Astrocyte (in vitro differentiated cells and primary cell): ENCODE measurements at places on chromosomes 1 and 21.

GRCh38 chr1:10106756-10107475 lies 74.2 kb downstream of the UBE4B start:
- no peak for DNase-seq

GRCh38 chr1:75710832-75711231 lies 13.7 kb upstream of the ACADM start:
- no peak for DNase-seq

DNA sequence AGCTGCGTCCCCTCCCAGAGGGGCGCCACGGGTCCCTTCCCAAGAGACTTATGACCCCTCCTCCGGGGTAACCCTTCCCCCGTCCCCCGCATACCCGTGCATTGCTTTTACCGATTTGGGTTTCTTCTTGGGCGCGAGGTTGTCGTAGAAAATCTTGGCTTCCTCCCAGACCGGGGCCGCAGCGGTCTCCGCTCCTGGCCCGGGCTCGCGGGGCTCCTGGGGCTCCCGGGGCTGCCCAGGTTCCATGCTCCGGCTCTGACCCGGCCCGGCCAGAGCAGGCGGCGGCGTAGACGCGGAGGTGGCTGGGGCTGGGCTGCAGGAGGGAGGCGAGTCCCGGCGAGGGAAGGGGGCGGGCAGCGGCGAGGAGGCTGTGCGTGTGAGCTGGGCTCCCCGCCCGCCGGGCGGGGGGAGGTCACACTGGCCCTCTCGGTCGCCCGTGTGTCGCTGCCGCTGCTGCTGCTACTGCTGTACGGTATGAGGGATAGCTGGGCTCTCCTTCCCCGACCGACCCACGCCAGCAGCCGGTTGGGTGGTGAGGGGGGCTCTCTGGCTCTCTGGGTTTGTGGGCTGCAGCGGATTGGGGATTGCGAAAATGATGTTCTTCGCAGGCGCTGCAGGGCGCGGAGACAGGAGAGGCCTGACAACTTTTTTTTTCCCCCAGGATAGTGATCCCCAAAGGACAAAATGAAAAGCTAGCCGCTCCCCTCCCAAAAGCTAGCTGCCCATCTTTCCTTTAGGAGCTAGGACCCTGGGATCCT lies at the start of gene NT5C1A:
Gene NT5C1A, minus strand, starts transcription at position 315 of the 758 bp plus-strand sequence. Its CDS starts 69 bp downstream, at position 246.
- no peak for DNase-seq

DNA sequence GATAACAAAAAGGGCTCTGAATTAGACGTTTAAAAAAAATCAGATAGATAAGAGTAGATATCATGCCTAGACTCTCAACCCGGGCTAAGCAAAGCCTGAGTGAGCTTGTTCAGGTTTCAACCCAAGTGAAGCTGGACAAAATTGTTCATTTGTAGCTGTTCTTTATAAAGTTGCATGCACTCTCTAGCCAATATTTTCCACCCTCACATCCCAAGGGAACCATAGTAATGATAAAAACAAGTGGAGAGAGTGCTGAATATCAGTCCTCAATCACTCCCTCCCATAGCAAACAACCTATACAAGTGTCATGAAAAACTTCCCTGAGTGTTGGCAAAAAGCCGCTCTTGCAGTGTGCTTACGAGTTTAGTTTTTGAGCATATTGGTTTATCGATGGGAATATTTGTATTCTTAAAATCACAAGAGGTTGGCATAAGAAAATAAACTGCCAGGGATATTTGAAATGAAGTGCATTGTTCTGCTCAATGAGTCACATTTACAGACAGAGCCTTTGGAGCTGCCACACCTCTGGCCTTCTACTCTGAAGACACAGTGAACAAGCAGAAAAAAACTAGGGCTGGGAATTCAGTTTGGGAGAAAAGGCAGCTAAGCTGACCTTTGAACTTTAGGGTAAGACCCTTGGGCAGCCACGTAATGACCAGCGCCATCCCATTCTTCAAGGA lies 2.2 kb upstream of the CLCA2 start:
- DNase-seq, result peak; percentile 16

DNA sequence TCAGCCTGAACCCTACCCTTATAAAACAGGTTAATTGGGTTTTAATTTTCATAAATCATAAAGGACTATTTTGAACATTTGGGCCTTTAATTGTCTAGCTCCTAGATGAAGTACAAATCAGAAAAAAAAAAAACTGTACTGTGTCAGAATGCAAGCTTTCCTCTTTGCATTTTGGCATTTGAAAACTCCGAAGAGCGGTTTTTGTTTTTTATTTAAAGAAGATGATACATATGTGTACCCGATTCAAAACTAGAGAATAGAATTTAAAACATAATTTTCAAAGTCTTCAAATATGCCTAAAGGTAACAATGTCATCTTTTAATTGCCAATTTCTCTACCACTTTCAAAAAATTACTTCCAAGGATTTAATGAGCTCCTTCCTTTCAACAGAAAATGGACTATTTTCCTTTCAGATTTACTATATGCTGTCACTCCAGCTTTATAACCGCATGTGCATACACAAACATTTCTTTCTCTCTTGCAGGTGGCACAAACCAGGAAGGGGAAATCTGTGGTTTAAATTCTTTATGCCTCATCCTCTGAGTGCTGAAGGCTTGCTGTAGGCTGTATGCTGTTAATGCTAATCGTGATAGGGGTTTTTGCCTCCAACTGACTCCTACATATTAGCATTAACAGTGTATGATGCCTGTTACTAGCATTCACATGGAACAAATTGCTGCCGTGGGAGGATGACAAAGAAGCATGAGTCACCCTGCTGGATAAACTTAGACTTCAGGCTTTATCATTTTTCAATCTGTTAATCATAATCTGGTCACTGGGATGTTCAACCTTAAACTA lies 33.7 kb downstream of the MRPL39 start:
- peak; percentile 97 for DNase-seq

GRCh38 chr1:48693180-48693579 lies 83.5 kb downstream of the BEND5 start:
- no peak for DNase-seq

- peak; percentile 90 for DNase-seq
Measured at GRCh38 chr21:34017039-34017961, 56.1 kb upstream of the MRPS6 start.

- DNase-seq, result no peak
Measured at GRCh38 chr1:116435806-116436610, 63.0 kb downstream of the ATP1A1 start.

DNA sequence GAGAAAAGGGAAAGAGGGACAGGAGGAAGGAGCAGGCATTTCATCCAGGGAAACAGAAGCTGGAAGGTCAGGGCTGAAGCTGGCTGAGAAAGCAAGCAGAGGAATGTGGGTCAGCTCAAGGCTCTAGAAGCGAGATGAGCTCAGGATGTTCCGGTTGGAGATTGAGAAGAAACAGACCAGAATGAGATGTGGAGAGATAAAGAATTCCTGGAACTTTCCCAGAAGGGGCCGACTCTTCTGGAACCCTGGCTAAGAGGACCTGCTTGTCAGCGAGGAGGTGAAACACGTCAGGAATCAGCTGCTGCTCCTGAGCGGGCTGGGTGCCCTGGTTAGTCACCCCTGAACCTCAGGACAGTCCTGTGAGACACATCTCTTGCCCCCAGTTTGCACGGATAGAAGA lies 75.9 kb downstream of the HUNK start:
- DNase-seq, result no peak

- DNase-seq, result peak; percentile 92
Measured at GRCh38 chr1:27556781-27557595, 47.0 kb downstream of the AHDC1 start.

- no peak for DNase-seq
Measured at GRCh38 chr21:22561946-22562345, 1563.7 kb downstream of the NCAM2 start.

DNA sequence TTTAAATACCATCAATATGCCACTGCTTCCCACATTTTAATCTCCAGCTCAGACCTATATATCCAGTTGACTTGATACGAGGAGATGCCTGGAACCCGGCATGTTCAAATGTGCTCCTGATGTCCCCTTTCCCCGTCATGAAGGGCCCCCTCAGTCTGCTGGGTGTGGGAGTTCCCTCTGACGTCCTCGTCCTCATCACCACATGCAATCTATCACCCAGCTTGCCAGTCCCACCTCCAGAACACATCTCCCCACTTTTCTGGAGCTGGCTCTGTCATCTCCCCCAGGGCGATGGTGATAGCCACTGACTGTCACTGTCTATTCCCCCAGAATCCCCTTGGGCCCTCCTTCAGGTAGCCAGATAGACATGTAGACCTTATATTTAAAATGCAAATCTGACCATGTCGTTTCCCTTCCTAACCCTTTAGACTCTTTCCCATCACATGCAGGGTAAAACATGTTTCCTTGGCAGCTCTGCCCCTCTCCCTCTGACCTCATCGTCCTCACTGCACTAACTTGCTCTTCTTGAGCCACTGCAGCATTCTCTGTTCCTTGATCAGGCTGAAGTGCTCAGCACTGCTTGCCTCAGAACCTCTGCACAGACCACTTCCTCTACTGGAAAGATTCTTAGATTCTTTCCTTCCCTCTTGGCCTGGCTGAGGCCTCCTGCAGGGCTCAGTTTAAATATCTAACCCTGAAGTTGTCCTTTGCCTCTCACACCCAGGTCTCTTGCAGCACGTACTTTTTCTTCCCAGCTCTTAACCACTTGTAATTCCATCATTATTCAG lies 7.4 kb downstream of the AZIN2 start:
- no peak for DNase-seq

DNA sequence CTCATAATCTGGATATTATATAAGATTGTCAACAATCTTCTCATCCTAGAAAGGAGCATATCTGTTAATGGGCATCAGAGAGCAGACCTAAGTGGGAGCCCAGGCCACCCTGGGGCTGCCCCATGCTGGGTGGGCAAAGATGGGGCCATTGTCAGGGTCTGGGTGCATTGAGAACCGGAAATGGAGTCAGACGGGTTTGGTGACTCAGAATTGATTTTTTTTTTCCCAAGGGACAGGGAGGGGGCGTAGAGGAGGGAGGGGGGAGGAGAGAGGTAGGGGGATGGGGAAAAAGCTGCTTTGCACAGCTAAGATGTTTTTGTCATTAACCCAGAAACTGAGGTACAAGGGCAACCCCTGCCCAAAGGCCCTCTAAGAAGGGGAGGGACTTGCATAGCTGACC lies 1.3 kb downstream of the ATXN7L2 start:
- no peak for DNase-seq

- DNase-seq, result no peak
Measured at GRCh38 chr1:223771469-223771813, 59.1 kb downstream of the CAPN2 start.

- DNase-seq, result no peak
Measured at GRCh38 chr1:40067023-40067422, 26.5 kb downstream of the CAP1 start.

DNA sequence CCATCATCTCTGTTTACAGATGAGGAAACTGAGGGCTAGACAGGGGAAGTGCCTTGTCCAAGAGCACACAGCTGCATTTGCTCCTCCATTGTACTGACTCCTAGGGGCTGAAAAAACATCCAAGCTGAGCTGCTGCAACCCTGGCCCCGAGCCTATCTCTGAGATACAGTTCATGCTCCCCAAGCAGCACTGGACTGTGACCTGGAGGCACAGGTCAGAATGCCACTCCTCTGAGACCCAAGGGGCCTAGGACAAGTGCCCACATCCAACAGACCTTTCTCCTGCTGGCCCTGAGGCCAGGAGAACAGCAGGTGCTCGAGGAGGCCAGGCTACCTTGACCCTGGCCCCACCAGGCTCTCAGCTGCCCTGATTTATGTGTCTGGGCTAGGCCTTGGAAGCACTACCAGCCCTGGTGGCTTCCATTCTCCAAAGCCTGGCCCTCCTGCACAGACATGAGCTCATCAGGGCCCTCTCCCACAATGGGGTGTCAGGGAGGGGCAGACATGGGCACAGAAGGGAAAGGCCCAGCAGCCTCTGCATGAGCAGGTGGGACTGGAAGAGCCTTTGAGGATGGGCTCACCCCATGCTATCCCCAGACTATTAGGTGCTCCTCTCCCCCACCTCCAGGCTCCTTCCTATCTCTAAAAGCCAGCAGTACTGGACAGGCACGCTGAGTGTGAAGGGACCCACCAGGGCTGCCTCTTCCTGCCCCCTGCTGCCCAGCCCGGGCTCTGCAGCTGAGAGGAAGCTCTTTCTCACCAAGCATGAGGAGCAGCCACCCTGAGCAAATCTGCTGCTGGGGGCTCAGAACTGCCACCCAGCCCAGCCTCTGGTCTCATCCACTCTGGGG lies 18.8 kb downstream of the ADGRB2 start:
- no peak for DNase-seq

- DNase-seq, result no peak
Measured at GRCh38 chr1:59142311-59143132, 154.4 kb upstream of the FGGY start.

DNA sequence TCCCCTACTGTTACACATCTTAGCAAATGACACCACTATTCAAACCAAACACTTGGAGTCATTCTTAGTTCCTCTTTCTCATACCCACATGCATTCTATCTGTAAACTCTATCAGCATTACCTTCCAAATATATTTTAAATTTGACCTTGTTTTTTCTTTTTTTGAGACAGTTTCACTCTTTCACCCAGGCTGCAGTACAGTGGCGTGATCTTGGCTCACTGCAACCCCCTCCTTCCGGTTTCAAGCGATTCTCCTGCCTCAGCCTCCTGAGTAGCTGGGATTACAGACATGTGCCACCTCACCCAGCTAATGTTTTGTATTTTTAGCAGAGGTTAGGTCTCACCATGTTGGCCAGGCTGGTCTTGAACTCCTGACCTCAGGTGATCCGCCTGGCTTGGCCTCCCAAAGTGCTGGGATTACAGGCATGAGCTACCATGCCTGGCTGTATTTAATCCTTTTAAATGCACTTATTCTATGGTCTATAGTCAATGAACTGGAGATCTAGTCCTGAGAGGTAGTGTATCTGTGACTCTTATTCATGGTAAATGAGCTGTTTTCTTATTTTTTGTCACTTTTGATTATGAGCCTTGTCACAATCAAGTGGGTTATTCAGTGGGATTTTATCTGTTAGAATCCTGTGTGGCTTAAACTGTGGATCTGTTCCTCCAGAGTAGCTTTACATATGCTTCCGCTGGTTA lies 73.1 kb downstream of the GATAD2B start:
- DNase-seq, result no peak

- DNase-seq, result peak; percentile 73
Measured at GRCh38 chr1:234300096-234300495, 73.2 kb upstream of the COA6 start.

- no peak for DNase-seq
Measured at GRCh38 chr1:163120372-163120771, 51.2 kb downstream of the RGS4 start.

GRCh38 chr21:42672699-42673458 lies 19.5 kb downstream of the PDE9A start:
- DNase-seq, result peak; percentile 83

DNA sequence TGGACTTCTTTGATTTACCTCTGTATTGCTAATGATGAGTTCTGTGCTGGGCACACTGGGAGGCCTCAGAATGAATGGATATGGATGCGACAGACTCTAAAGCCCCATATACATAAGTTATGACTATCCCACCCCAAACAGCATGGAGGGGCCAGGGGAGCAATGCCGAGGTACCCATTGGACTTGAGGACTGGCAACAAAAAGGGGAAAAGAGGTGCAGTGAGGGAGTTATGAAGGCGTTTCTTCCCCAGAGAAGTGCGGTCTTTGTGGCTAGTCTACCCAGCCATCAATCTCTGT lies 15.2 kb upstream of the CDCA8 start:
- DNase-seq, result no peak
